Activated CD8-positive, alpha-beta T cell treated with anti-CD3 and anti-CD28 coated beads, Interleukin-2, amount 10 ng/mL, durations not matched to agents 7 days and 5 days (primary cell): ENCODE measurements at places on chromosomes 6 and 20.
A peak's percentile ranks its signal among the peaks of the same experiment; 100 is the strongest.

GRCh38 chr20:57429159-57429496, 37.9 kb downstream of the RBM38 start:
- no peak for DNase-seq

DNA sequence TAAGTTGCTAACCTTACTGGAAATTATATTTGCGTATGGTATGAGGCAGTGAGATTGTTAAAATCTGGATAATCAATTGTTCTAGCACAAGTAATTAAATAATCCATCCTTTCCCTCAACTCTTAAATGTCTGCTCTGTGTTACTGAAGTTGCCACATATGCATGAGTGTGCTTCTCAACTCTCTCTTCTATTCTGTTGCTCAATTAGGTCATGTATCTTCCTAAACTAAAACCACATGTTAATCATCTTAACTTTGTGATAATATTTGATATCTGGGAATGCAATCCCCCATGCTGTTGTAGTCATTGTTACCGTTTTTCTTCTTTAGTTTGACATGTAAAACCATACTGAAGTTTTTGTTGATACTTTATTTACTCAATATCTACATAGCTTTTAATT, 63.5 kb upstream of the STMND1 start:
- no peak for DNase-seq

GRCh38 chr6:164042212-164042611, 627.7 kb downstream of the QKI start:
- DNase-seq, result no peak

- peak; percentile 40 for DNase-seq
Observed at GRCh38 chr6:150894935-150895552, 29.5 kb downstream of the MTHFD1L start.

DNA sequence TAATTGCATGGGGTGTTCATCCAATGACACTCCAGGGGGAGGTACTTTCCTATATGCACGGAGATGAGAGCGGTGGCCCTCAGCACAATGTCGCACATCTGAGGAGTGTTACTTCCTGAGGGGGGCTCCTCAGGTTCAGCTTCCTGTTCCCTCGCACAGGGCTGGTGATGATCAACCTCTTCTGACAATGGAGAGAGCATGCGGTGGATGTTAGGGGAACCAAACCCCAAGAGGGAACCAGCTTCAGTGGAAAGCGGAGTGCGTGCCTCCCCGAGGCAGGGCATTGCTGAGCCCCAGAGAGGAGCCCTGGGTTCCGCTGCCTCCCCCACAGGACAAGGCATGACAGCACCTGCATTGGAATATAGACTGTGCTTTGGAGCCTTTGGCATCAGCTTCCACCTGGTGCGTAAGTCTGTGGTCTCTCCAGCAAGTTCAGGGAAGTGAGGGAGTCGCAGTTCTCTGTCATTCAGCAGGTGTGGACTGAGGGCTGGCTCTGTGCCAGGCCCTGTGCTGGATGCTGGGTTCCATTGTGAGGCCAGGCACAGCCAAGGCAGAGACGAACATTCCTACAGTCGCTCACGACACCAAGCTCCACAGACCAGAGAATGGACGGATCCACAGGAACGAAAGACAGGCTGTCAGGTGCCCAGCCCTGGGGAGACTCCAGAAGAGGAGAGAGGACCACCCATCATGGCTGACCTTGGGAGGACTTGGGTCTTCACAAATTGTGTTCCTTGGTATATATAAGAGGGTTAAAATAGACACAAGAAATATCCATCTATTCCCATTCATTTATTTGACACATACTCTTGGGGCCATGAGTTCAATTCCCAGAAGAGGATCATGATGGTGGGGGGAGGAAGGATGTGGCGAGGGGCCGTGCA, 3.9 kb upstream of the ZNF831 start:
- DNase-seq, result peak; percentile 82

GRCh38 chr20:49747707-49748524, 34.2 kb upstream of the B4GALT5 start:
- no peak for DNase-seq

GRCh38 chr6:52504782-52505136, 72.1 kb downstream of the TRAM2 start:
- DNase-seq, result no peak

DNA sequence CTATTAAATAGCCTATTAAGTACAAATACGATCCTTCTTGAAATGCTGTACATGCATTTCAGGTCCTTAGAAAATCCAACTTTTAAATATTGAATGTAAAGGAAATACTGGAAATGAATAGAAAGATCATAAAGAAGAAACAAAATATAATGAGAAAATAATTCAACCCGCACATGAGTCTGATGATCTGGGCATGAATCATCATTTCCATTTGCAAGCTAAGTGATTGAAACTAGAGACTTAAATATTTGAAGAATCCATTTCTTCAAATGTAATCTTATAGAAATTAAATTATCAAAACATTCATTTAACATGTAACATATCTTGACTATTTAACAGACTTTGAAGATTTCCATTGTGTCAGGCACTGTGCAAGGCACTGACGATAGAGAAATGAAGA, 977.0 kb downstream of the TFAP2A start:
- no peak for DNase-seq

DNA sequence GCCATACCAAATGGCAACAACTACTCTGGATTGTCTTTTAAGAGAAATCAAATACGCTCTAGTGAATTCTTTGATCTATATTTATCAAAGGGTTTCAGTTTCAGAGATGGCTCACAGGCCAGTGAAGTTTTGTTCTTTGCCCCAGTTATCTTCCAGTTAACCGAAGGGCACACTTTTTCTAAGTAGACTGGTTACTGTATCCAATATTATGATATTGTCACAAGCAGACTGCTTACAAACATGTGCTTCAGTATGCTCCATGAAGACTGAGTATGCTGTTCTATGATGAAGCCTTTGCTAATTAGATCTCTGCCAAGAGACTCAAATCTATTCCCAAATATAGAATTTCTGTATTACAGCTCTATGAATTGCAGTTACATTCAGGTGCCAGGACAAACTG, 181.1 kb downstream of the REV3L start:
- no peak for DNase-seq

GRCh38 chr6:20800229-20800628, 266.0 kb downstream of the CDKAL1 start:
- DNase-seq, result no peak
